NCI-H2081 (cell line): ENCODE measurements at places on chromosomes 2 and 18.
A peak's percentile ranks its signal among the peaks of the same experiment; 100 is the strongest.

- no peak for DNase-seq
These were observed 105.5 kb downstream of the NRP2 start for GRCh38 chr2:205787761-205788160.

- DNase-seq, result no peak
These were observed 34.7 kb downstream of the ANKRD29 start for GRCh38 chr18:23627970-23628369.

GRCh38 chr2:17430326-17430725 is 87.9 kb downstream of the RAD51AP2 start:
- DNase-seq, result no peak

GRCh38 chr18:68735483-68736343 is 20.8 kb upstream of the TMX3 start:
- peak; percentile 34 for DNase-seq

GRCh38 chr2:52414561-52415295 is 1352.9 kb upstream of the CHAC2 start:
- peak; percentile 2 for DNase-seq

DNA sequence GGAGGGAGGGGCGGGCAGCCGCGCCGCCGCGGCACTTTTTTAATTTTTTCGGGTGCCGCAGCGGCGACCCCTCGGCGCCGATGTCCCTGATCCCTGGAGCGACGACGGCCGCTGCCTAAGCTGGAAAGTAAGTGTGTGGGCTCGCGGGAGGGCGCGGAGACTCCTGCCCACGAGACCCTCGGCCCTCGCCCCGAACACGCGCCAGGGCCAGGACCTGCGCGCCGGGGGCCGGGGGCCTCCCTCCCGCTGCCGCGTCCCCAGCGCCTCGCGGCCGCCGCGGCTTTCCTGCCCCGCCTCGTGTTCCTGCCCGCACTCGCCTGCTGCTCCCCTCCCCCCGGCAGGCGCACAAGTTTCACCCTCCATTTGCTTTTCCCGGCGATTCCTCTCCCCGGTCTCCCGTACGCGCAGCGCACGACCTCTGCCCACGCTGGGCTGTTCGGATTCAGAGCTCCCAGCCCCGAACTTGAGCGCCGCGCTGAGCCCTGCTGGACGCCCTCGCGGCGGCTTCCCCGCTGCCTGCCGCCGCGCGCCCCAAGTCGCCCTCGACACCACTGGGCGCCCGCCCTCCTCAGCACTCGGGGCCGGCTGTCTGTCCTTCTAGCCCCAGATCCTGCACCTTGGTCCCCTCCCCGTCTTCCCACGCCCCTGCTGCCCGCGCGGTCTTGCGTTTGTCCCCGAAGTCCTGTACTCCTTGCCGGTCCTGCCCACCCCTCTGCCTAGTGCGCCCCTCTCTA is 507 bp downstream of the PKP4 start:
- DNase-seq, result peak; percentile 47

- DNase-seq, result no peak
These were observed 24.9 kb upstream of the YWHAQ start for GRCh38 chr2:9655441-9656269.

DNA sequence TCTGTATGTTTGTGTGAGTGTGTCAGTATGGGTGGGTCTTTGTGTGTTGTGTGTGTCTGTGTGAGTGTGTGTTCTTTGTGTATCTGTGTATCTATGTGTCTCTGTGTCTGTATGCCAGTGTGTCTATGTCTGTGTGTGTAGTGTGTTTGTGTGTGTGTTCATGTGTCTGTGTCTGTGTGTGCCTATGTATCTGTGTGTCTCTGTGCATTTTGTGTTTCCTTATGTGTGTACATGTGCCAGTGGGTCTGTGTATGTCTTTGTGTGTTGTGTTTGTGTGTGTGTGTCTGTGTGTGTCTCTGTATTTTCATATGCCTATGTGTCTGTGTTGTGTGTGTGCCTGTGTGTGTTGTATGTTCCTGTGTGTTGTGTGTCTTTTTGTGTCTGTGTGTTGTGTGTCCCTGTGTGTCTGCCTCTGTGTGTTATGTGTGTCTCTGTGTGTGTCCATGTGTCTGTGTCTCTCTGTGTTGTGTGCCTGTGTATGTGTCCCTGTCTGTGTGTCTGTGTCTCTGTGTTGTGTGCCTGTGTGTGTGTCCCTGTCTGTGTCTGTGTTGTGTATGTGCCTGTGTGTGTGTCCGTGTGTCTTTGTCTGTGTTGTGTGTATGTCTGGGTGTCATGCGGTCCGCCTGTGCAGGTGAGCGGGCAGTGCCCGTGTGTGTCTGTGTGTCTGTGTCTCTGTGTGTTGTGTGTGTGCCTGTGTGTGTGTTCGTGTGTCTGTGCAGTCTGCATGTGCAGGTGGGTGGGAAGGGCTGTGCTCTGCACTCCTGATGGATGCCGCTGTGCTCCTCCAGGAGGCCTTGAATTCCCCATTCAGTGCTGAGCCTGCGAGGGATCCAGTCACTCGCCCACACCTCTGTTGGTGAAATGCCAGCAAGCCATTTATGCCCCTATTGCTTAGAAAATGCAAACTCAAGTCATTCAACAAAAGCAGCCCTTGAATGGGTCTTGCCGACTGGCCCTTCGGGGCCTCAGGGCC is 37.4 kb downstream of the KLHL29 start:
- DNase-seq, result peak; percentile 42

DNA sequence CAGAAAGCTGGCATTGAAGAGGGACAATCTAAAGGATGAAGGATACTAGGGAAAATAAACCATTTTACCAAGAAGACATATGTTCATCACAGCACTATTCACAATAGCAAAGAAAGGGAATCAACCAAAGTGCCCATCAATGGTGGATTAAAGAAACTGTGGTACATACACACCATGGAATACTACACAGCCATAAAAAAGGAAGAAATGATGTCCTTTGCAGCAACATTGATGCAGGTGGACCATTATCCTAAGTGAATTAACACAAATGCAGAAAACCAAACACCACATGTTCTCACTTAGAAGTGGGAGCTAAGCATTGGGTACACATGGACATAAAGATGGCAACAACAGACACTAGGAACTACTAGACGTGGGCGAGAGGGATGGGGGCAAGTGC is 7.2 kb upstream of the MFF start:
- no peak for DNase-seq

DNA sequence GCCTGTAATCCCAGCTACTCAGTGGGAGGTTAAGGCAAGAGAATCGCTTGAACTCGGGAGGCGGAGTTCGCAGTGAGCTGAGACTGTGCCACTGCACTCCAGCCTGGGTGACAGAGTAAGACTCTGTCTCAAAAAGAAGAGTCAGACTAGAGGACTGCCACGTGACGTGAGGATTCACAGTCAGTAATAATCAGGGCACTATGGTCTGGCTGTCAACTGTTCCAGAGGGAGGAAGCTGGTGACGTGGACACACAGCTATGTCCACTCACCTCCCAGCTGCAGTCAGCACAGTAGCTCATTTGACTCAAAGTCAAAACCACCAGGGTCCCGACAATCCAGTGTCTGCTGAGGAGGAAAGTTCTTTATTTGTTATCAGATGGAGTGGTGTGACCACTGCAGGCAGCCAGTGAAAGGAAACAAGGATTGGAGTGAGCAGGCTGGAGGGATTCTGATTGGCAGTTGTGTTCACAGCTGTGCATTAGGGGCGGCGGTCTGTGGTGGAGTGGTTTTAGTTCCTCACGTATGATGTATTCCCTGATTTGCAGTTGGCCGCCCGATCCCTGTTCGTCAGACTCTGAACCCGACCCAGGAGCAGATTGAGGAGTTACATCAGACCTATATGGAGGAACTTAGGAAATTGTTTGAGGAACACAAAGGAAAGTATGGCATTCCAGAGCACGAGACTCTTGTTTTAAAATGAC is 37.9 kb downstream of the MOGAT1 start:
- DNase-seq, result no peak
